ENCODE measurements at places on chromosomes 4 and X.

- DNase-seq: no peak
Measured at GRCh38 chr4:165393051-165393450, 14.2 kb downstream of the CPE start.

DNA sequence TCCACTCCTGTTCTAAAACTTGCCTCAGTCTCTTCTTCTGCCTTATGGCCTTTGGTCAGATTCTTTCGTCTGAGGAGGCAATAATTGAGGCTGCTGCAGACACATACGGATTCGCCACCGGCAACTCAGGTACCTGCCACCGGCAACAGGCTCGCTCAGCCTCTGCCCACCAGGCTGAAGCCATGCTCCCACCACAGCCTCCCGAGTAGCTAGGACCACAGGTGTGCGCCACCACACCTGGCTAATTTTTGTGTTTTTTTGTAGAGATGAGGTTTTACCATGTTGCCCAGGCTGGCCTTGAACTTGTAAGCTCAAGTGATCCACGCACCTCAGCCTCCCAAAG lies 26.6 kb downstream of the TNIP2 start:
- DNase-seq: no peak

GRCh38 chr4:165970703-165971420 lies 97.8 kb downstream of the TLL1 start:
- DNase-seq: no peak

DNA sequence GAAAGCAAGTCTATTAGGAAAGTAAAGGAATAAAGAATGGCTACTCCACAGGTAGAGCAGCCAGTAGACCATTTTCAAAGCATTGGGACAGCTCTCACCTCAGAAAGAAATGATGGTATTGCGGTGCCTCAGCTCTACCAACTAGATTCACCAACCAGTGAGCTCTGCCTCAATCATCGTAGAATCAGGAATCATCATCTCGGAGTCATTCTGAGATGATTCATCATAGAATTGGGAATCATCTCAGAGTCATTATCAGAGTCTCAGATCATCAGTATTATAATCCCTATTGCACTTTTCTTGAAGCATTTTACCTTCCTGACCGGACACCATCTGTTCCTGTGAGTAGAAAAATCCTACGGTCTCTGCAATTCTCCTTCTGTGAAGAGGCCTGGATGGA lies 17.5 kb upstream of the SAT1 start:
- DNase-seq: no peak

- DNase-seq: no peak
Measured at GRCh38 chr4:101156619-101157310, 190.6 kb downstream of the PPP3CA start.

DNA sequence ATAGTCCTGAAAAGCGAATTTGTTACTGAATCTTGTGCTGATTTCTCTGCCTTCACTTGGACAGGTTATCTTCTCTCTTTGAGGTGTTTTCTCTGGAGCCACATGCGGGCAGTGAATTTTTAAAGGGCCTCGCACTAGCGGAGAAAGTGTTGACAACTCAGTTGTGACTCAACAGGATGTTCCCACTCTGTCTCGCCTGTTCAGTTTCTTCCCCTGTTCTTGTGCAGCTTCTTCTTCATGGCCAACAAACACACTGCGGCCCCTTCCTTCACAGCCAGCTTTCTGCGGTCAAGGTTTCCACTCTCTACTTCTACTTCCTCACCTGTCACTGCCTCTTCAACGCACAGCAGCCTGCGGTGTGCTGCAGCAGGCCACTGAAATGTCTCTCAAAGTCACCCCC lies 1.1 kb upstream of the SHROOM4 start:
- DNase-seq: peak; percentile 37

DNA sequence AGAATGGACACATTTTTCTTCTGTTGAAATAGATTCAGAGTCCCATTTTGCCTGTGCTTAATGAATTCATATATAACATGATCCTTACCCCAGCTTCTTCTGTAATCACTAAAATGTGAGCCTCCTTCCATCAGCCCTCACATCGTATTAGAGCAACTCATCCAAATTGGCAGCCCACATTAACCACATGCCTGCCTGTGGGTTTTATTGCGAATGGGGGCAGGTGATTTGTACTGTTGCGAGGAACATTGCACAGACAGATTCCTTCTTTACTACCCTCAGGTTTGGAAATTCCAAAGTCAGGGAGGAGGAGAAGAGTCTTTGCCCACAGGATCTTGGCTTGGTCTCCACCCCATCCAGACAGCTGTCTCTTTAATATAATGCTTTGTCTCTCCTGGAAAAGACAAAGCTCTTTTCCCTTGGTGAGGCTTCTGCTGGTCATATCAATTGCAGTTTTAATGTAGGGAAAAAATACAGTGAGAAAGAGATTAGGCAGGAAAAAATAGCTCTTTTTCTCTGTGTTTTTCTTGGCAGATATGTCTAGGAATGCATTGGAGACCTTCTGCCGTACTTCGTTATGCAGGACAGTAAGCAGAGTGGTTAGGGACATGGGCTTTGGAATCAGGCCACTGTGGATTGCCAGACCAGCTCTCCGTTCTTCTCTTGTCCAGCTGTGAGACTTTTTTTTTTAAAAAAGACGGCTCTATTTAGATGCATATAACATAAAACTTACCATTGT lies 371.2 kb downstream of the AFF2 start:
- DNase-seq: no peak

DNA sequence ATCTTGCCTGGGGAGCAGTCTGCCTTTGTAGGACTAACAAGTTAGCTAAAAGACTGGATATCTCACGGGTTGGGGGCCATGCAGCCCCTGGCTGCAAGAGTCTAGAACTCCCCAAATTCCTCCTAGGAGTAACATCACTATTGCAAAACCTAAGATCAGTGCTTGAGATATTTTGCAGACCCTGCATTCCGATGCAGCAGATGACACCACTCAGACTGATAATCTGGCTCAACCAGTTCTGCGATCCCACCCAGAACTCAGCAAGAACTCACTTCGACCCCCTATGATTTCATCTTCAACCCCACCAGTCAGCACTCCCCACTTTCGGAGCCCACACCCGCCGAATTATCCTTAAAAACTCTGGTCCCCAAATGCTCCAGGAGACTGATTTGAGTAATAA lies 834.0 kb downstream of the C4orf33 start:
- no peak for DNase-seq

- no peak for DNase-seq
Measured at GRCh38 chr4:87499403-87500091, 29.6 kb downstream of the SPARCL1 start.

DNA sequence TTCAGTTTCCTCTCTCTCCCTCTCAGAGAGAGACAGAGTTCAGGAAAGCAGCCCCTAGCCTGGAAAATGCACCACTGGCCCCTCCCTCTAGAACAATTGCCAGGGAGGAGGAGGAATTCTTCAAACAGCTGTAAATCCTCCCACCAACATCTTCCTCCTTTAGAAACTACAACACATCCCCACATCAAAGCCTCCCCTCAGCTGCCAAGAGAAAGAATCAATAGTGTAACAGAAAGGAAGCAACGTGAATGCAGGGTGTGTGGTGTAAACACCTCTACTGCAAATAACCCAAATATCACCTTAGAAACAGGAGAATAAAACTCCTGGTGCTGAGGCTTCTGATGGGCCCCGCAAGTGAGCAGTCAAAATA lies 249.9 kb upstream of the GATB start:
- DNase-seq: no peak

- DNase-seq: peak; percentile 51
Measured at GRCh38 chrX:107025545-107025944, 25.5 kb upstream of the MORC4 start.
